K562 (cell line): ENCODE measurements at places on chromosomes 16 and 17. TPM values are rescaled to one million over a fixed set of nuclear protein-coding genes. Genes with fewer than 3 reads are reported as not detected.

- no peak for DNase-seq
These were observed 41.5 kb downstream of the CYB5B start for GRCh38 chr16:69465881-69466280.

DNA sequence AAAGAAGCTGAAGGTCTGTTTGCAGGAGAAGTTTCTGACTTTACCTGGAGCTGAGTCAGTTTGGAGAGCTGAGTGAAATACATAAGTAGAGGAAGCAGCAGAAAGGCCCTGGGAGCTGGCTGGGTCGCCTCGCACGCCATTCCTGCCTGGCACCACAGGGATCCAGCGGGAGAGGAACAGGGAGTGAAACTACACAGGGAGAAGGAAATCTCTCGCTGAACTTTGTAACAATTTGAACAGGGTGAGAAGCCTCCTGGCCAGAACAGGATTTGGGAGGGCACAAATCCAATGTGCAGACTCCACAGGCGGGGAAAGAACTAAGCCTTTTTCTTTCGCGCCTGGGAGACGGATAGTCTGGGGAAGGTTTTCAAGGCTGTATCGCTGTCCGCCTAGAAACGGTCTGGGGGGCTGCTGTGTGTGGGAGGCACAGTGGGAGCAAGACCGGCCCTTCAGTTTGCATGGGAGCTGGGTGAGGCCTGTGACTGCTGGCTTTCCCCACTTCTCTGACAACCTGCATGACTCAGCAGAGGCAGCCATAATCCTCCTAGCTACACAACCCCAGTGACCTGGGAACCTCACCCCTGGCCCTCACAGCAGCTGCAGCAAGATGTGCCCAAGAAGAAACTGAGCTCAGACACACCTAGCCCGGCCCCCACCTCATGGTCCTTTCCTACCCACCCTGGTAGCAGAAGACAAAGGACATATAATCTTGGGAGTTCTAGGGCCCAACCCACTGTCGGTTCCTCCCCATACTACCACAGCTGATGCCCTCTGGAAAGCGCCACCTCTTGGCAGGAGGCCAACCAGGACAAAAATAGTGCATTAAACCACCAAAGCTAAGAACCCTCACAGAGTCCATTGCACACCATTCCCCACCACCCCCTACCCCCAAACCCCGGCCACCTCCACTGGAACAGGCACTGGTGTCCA lies 778.6 kb downstream of the KCNJ2 start:
- no peak for DNase-seq

GRCh38 chr16:79318143-79318899 lies 282.2 kb downstream of the MAF start:
- no peak for DNase-seq

- DNase-seq = peak; percentile 76
These were observed 6.6 kb upstream of the BMERB1 start for GRCh38 chr16:15427648-15428239.

Gene FBXL16
- 6.0 and 8.2 TPM in 2 replicates for total RNA-seq

- no peak for DNase-seq
These were observed 2.4 kb downstream of the APOBR start for GRCh38 chr16:28496844-28497243.

Gene HSDL1
- 26.4 and 27.7 TPM in 2 replicates for total RNA-seq

- DNase-seq = no peak
These were observed 161.4 kb upstream of the RPL38 start for GRCh38 chr17:74041869-74042640.

DNA sequence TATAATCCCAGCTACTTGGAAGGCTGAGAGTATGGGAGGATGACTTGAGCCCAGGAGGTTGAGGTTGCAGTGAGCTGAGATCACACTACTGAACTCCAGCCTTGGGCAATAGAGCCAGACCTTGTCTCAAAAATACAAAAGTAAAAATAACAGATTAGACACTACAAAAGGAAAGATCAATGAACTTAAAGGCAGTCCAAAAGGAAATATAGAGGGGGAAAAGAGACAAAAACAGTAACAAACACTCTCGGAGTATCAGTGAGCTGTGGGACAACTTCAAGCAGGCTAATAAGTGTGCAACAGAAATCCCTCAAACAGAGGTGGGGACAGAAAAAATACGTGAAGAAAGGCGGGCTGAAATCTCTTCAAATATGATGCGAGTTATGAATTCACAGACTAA lies 58.8 kb downstream of the CPPED1 start:
- no peak for DNase-seq

DNA sequence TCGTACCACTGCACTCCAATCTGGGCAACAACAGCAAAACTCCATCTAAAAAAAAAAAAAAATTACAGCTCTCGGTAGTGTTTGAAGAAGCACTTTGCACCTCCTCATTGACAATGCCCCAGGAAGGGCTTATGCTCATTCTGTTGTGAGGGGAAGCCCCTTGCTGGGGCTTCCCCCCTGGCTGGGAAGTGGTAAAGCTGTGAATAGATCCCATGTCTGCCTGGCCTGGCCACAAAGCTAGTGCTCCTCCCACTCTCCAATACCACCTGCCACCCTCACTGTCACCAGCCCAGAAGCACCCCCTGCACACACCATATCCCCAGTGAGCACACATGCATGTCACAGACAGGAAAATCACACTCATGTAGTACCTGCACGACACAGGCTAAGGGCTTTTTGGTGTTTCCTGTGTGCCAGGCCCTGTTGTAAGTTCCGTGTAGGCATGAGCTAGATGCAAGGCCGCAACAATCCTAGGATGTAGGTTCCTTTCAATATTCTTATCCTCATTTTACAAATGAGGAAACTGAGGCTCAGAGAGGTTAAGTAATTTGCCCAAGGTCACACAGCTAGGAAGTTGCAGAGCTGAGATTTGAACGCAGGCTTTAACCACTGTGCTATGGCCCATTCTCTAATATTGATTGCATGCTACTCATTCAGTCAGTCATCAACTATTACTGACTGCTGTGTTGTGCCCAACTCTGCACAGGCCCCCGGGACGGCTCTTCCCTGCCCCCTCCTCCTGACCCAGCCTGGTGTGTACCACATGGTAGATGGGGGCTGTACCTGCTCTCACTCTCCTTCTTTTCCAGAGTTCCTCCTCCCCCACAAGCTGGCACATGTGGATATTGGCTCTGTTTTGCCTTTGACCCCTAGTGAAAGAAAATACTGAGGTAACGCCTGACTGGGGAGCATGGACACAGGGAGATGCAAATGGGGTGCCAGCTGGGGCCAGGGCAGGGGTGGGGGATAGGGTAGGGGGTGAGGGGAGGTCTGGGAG lies 11.9 kb upstream of the COL1A1 start:
- DNase-seq = peak; percentile 47

DNA sequence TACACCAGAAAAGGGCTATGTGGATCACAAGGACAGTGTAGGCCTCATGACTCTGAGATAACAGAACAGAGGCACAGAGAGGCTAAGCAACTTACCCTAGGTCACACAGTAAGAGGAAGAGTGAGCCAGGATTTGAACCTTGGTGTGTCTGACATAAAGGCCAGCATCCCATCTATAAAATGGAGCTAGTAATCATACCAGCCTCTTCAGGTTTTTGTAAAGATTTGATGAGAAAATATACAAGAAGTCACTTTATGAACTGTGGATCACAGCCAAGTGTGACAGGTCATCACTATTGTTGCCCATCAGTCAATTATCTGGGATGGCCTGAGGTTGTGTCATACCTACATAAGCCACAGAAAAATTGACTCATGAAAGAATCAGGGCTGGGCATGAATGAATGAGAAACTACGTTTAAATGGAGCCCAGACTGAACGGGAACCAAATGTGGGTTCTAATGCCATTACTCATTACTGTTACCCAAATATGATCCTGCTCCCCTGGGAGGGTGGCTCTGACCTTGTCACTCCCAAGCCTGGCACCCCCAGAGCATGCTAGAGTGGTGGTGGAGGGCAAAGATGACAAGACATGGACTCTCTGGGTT lies 21.0 kb downstream of the FBXO39 start:
- DNase-seq = no peak

Gene GNGT2
- not detected in 2 replicates for total RNA-seq

DNA sequence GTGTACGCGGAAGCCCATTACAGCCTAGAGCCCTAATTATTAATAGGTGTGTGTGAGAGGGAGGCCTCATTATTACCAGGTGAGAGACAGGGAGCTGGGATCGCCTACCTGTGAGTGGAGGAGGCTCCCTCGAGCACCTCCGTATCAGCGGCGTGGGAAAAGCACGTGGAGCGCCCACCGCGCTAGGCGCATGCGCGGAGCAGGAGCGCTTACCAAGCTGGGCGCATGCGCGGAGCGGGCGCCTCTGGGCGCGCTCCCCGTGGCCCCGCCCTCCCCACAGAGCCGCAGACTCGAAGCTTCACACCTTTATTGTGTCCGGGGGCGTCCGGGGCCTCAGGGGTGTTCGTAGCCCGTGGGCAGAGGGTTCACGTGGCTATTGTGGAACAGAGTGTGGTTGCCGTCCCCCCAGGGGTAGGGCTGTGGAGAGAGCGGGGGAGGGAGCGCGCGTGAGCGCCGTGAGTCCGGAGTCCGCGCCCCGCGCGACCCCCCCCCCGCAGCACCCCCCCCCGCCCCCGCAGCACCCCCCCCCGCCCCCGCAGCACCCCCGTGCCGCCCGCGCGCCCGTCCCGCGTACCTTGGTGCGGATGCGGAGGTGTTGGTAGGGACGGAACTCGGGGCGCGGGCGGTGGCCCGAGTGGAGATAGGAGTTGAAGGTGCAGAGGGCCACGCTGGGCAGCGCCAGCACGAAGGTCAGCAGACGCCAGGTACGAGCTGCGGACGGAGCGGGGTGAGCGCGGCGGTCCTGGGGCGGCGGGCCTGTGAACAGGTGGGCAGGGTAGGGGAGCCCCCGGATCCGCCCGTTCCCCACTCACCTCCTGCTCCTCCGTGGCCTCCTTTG lies 500 bp downstream of the COX6A2 start:
- peak; percentile 85 for DNase-seq

DNA sequence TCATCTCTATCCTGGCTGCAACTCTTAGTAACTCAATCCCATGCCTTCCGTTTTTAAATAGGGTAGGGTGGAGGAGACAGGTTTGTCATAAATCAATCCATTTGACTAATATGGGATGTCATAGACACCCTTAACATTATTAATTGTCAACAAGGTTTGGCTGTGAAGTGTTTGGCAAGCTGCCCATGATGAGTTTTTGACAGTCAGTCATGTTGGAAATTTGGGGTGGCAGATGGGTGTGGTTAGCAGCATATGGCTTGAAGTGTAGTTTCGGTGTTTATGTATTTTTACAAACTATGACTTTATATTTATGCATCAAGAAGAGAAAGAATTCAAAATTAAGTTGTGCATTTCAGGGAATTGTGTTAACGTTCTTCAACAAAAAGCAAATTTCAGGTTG lies 221.8 kb upstream of the CDH5 start:
- DNase-seq = no peak

DNA sequence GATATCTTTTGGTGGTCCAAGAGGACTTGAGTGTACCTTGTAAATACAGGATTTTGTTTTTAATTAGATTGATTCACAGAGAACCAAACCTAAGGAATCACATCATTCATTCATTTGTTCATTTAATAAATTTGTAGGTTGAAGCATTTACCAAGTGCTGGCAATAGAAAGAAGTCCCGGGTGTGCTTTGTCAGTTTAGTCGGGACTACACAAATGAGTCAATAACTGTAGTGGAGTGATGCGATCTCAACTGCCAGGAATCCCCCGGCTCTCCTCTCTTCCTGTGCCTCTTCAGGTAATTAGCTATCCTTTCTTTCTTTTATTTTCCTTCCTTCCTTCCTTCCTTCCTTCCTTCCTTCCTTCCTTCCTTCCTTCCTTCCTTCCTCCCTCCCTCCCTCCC lies 1.4 kb upstream of the WWOX start:
- DNase-seq = no peak

Gene KRT27
- 0.11 TPM in 1 of 2 replicates, not detected in the other for total RNA-seq

- DNase-seq = no peak
These were observed 6.8 kb downstream of the PCTP start for GRCh38 chr17:55757659-55758058.

GRCh38 chr16:61014869-61015268 lies 1021.4 kb downstream of the CDH8 start:
- no peak for DNase-seq
